ENCODE measurements at places on chromosomes 11 and 22.

GRCh38 chr22:44274918-44275630 is 37.7 kb downstream of the SHISAL1 start:
- DNase-seq = no peak

DNA sequence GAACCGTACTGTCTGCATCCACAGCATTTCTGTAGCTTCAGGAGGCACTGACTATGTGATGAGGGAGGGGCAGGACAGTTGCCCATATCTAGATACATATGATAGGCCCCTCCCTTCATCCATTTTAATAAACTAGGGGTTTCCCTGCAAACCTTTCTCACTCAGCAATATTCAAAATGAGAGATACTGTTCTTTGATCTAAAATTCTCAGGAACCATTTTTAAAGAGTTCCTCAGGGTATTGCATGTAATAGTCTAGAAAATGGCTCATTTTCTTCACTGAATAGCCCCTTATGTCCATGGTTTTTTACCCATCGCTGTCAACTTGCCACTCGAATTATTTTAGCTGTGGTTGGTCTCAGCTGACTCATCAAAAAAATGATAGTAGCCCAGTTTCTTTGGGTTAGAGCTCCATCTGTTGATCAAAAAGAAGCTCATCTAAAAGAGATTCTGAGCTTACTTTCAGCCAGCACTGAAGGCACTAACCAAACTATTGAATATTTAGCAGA is 37.0 kb upstream of the DNAJB7 start:
- DNase-seq = peak; percentile 66

DNA sequence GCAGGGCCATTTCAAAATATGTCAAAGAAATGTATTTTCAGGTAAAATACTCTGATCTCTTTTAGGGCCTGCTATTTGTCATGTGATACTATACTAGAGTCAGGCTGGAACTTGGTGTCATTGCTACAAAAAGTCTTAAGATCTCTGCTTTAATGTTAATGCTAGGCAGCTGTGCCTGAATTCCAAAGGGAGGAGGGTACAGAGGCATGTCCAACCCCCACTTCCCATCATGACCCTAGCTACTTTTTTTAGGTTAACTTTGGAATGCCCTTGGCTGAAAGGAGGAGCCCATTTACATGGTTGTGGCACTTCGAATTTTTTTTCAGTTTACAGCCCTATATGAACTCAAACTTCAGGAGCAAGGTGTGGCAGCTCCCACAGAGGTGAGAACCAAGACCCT is 58.1 kb downstream of the OSBP2 start:
- no peak for DNase-seq

- DNase-seq = no peak
Observed at GRCh38 chr11:13463779-13464290, 813 bp upstream of the BTBD10 start.

- no peak for DNase-seq
Observed at GRCh38 chr22:41177622-41178424, 27.3 kb upstream of the L3MBTL2 start.

All from CD4-positive, alpha-beta T cell treated with Interleukin-4 for 4 hours (primary cell).